ENCODE measurements at places on chromosomes 3 and 15. TPM values are rescaled to one million over a fixed set of nuclear protein-coding genes. Genes with fewer than 3 reads are reported as not detected.

DNA sequence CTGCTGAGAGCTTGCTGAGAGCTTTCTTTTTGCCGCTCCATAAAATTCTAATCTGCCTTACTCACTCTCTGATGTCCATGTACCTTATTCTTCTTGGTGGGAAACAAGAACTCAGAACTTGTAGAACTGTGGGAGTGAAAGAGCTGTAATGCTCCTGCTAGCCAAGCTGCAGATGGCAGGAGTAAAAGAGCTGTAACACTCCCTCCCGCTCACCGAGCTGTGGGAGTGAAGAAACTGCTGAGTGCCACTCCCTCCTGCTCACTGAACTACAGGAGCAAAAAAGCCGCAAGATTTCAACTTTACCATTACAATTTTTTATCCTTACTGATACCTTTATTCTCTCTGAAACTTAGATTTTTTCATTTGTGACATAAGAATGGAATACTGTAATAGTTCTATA, 199.1 kb downstream of the SI start:
- H3K36me3 ChIP-seq: no peaks in the 10 kb centered on the region
- no peaks in the 10 kb centered on the region for H3K27me3 ChIP-seq
- no peak overlapping the region for H3K4me3 ChIP-seq
- DNase-seq: no peak

GRCh38 chr15:44735482-44736180, 697 bp upstream of the TRIM69 start:
- no peak for DNase-seq
- H3K27me3 ChIP-seq: no peaks in the 10 kb centered on the region
- no peaks in the 10 kb centered on the region for H3K4me1 ChIP-seq
- no peaks in the 10 kb centered on the region for H3K36me3 ChIP-seq

Gene SLTM
- 88.7 TPM for total RNA-seq

GRCh38 chr3:64133272-64133671, 92.0 kb downstream of the PRICKLE2 start:
- H3K27ac ChIP-seq: no peak overlapping the region
- H3K36me3 ChIP-seq: no peaks in the 10 kb centered on the region
- no peak overlapping the region for H3K4me3 ChIP-seq
- no peak for DNase-seq

Gene RASL12
- 0.25 TPM for total RNA-seq

GRCh38 chr3:47685037-47685436, 96.7 kb downstream of the SMARCC1 start:
- H3K4me3 ChIP-seq: no peak overlapping the region
- peaks cover 37% of the 10 kb centered on the region for H3K36me3 ChIP-seq
- H3K27me3 ChIP-seq: no peaks in the 10 kb centered on the region
- no peak for DNase-seq

- H3K27me3 ChIP-seq: peaks cover 5% of the 10 kb centered on the region
- H3K27ac ChIP-seq: peak overlapping the region; percentile 54
- H3K4me3 ChIP-seq: no peak overlapping the region
Measured at GRCh38 chr15:70509282-70509662, 254.1 kb downstream of the UACA start.
